Activated T-cell treated with anti-CD3 and anti-CD28 coated beads for 4 hours (primary cell): ENCODE measurements at places on chromosomes 6 and 20.

DNA sequence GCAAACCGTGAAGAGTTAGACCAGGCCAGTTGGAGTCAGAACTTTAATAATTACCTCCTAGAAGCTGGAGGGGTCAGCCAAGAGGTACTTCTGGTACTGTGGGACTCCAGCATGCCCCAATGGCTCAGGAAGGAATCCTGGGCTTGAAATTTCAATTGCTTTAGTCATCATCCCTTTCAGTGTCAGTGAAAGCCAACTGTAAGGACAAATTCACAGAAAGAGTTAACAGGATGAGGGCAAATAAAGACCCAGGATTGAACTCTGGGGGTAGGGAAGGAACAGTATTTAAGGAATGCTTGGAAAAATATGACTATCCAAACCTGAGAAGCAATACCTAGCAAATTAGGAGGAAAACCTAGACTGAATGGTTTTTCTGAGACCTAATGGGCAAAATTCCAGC lies 735.1 kb upstream of the MARCKS start:
- no peak for DNase-seq

DNA sequence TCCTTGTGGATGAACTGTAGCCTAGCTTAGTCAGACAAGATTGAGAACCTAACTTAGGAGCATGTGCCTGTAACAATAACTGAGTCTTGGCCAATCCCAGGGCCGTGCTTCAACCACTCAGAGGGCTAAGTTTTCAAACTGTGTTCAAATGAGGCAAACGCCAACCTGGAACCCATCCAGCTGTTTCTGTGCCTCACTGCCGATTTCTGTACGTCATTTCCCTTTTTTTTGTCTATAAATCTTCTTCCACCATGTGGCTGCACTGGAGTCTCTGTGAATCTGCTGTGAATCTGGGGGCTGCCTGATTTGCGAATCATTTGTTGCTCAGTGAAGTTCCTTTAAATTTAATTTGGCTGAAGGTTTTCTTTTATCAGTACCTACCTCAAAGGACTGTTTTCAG lies 115.0 kb upstream of the CHD6 start:
- no peak for DNase-seq

DNA sequence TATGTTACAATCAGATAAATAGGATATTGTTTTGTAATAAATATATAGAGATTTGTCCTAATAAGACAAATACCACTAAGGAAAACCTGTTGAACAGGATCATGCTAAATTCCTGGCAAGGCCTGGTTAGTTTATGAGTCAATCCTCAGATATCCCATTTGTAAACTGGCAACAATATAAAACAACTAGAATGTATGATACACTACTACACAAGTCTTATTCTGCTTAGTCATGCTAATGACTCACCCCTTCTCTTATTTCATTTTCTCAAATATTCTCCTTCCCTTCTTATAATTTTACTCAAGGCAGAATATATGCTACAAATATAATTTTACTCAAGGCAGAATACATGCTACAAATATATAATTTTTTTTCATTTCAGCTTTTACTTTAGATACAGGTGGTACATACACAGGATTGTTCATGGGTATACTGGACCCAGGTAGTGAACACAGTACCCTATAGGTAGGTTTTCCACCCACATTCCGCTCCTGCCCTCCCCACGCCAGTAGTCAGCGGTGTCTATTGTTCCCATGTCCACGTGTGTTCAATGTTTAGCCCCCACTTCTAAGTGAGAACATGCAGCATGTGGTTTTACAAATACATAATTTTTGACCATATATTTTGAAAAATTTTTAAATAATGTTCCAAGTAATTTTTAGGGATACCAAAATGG lies 6.3 kb downstream of the OSER1 start:
- DNase-seq: no peak

DNA sequence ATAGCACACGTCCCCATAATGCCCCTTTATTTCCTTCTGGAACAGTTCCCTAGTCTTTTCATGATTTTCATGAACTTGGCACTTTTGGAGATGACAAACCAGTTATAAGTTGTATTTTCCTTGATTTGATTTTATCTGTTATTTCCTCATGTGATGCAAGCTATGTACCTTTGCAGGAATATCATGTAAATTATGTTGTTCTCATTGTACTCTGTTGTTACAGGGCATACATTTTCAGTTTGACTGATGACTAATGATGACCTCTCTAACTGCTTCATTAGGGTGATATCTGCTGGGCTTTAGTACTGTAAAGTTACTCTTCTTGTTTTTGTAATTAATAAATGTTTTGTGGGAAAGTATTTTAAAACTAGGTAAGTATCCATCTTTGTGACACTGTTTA lies 147.3 kb downstream of the ZFAND3 start:
- no peak for DNase-seq

DNA sequence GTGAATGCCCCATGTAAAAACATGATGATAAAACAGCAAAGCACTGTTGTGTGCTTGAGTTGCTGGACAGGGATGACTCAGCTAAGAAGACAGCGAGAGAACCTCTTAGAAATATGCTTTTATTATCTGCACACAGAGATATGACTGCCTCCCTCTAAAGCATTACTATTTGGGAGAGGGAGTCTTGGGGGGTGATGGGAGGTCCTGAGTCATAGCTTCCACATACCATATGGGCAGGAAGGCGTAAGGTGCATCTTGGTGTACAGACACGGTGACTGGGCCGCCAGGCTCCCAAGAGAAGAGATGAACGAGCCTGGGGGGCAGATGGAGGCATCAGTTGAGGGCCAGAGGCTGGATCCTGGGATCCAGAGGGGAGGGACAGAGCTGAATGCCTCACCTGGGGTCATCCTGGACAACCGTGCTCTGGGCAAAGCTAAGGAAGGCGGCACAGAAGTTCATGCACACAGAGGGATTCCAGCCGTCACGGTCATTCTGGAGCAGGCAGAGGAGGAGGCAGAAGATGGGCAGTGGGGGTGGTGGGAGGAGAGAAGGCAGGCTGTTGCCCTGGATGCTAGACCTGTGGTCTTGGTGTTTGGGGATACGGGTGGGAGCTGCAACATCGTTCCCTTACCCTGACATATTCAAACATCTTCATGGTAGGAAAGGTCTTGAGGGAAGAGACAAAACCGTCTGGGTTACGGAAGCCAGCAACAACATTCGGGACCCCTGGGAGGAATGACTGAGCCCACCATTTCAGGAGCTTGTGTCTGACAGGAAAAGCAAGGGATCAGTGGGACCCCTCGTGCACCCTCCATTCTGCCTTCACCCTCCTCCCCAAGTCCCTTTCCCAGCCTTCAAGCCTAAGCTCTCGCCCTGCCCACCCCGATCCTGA lies 2.0 kb downstream of the DXO start:
- DNase-seq: no peak

DNA sequence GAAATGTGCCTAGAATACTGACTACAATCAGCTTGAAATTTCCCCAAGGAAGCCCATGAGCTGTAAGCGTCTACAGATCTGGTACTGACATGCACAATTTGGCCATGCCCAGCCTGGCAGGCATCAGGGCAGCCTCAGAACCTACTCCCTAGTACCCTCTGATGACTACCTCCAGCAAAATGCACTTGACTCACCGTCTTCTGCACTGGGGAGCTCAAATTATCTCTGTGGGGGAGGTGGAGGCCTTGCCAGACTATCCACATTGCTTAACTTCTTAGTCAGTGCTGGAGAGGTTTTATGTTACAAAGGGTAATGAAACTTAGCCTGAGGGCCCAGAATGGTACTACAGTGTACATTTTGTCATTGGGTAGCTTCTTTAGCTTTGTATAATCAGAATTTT lies 126.0 kb upstream of the ADGRF1 start:
- DNase-seq: no peak

- no peak for DNase-seq
Observed at GRCh38 chr6:102126488-102126887, 733.0 kb downstream of the GRIK2 start.

- DNase-seq: no peak
Observed at GRCh38 chr6:41100871-41101287, 28.1 kb downstream of the NFYA start.

DNA sequence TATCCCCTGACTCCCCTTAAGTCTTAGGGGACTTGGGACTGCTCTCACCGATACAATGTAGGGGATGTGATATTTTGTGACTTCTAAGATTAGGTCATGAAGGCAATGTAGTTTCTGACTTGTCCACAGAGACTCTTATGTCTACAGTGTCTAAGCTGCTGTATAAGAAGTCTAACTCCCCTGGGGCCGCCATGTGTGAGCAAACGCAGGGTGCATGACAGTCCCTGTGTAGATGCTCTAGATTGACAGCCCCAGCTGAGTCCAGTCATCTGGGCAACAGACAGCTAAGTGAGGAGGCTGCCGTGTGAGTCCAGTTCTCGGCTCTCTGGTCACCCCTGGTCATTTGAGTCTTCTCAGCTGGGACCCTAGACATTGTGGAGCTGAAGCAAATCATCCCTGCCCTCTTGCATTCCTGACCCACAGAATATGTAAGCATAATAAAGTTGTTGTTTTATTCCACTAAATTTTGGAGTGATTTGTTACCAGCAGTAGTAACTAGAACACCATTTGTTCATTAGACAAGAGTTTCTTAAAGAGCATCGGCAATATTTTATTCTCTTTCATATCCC lies 743.3 kb upstream of the CHD6 start:
- no peak for DNase-seq

DNA sequence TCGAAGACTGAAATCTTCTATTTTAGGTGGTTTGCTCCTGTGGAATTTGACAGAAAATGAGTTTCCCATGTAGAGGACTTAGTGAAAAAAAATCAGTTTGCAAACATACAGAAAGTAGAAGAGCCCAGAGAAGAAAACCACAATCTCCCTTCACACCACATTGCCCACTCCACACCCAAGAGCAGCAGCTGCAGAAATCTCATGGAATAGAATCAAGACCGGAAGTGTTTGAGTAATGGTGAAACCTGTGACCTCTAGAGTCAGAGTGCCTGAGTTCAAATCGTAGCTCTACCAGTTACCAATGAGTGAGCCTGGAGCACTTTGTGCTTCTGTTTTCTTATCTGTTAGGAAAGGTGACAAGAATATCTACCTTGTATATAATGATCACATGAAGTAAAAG lies 4.6 kb downstream of the SIRPG start:
- no peak for DNase-seq

GRCh38 chr6:1296542-1296941 lies 15.4 kb upstream of the FOXQ1 start:
- DNase-seq: no peak

- DNase-seq: no peak
Observed at GRCh38 chr6:43355862-43356590, 13.4 kb downstream of the ZNF318 start.

- peak; percentile 30 for DNase-seq
Observed at GRCh38 chr6:111871725-111872400, 1.4 kb downstream of the FYN start.

DNA sequence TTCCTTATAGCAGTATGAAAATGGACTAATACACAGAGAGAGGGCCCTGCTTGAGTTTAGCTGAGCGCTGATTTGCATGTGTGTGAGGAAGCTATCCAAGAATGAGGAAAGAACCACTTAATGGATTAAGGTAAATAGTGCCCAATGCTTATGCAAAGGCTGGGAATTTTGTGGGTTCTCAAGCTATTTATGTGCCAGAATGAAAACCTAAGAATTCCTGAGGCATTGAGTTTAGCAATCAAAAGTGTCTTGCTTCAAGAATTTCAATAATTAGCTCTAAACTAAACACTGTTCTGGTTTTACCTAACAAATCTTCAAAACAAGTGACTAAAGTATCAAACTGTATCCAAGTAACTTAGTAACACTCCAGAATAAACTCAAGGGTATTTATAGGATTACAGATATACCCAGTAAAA lies 7.0 kb upstream of the OR14J1 start:
- DNase-seq: no peak

GRCh38 chr6:155314773-155315515 lies 660 bp upstream of the TFB1M start:
- DNase-seq: peak; percentile 22

DNA sequence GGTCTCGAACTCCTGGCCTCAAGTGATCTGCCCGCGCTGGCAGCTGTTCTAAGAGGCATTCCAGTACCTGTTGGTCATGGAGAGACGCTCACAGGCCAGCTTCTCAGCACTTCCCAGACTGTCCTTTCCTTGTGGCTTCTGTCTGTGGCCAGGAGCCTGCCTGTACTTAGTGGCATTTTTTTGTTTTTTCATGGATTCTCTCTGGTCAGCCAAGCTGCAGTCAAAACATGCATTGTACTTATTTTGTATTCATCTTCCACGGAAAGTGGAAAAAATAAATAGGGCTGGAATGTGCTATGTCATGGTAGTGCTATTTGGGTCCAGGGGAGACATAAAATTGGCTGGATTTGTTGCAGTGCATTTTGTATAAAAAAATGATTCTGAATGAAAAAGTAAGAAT lies 29.1 kb downstream of the ZDHHC14 start:
- DNase-seq: no peak

- DNase-seq: no peak
Observed at GRCh38 chr6:170261643-170262488, 29.0 kb downstream of the DLL1 start.

DNA sequence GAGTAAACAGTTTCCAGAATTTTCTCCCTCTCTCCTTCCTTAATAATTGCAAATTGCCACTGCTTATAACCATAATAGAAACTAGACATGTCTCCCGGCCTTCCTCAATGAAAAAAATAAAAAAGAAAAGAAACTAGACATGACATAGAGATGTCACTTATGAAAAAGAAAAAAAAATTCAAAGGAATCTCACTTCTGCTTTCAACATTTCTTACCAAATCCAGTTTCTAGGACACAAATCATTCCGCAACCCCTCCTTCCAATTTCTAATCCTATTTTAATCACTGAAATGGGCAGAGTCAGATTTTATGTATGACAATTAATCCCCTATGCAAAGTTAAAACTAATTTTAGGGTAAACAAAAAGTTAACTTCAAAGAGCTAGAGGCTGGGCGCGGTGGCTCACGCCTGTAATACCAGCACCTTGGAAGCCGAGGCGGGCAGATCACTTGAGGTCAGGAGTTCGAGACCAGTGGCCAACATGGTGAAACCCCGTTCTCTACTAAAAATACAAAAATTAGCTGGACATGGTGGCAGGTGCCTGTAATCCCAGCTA lies 40.1 kb upstream of the EEF1A1 start:
- no peak for DNase-seq

DNA sequence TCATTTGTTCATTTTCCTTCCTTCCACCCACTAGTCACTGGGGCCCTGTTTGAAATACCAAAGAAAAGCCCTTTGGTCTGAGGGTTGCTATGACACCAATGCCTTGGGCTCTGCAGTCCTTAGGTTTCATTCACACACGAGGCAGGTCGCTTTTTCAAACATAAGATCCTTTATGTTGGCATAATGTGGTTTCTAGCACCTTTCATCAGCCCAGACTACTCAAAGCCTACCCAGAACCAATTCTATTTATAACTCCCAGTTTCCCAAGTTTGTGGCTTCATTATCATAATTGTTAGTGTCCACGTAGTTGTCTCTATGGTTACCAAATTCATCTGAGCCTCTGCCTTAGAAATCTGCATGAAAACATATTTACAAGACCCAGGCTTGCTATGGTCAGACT lies 6.6 kb upstream of the TP53RK start:
- no peak for DNase-seq

- DNase-seq: no peak
Observed at GRCh38 chr6:167104388-167104787, 18.5 kb upstream of the CCR6 start.
